ENCODE measurements at places on chromosomes 5 and 9.

- ATAC-seq, result peak; percentile 8
Measured at GRCh38 chr5:32711681-32712480, 760 bp downstream of the NPR3 start.

GRCh38 chr5:136484808-136485325 lies 119.5 kb upstream of the TRPC7 start:
- ATAC-seq, result no peak

- no peak for ATAC-seq
Measured at GRCh38 chr5:123472150-123472924, 39.6 kb upstream of the CSNK1G3 start.

DNA sequence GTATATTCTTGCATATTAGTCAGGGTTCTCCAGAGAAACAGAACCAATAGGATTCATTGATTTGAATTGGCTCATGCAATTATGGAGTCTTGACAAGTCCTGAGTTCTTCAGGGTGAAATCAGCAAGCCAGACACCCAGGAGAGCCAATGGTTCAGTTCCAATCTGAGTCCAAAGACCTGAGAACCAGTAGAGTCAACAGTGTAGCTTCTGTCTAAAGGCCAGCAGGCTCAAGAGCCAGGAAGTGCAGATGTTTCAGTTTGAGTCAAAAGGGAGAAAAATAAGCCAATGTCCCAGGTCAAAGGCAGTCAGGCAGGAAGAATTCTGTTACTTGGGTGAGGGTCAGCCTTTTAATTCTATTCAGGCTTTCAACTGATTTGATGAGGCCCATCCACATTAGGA lies 37.8 kb upstream of the ANKRD34B start:
- ATAC-seq, result no peak

- ATAC-seq, result no peak
Measured at GRCh38 chr5:157594257-157594656, 18.7 kb upstream of the ADAM19 start.

GRCh38 chr9:95007226-95007869 lies 280.8 kb downstream of the AOPEP start:
- peak; percentile 6 for ATAC-seq

GRCh38 chr5:107990881-107991810 lies 320.4 kb upstream of the EFNA5 start:
- ATAC-seq, result no peak

DNA sequence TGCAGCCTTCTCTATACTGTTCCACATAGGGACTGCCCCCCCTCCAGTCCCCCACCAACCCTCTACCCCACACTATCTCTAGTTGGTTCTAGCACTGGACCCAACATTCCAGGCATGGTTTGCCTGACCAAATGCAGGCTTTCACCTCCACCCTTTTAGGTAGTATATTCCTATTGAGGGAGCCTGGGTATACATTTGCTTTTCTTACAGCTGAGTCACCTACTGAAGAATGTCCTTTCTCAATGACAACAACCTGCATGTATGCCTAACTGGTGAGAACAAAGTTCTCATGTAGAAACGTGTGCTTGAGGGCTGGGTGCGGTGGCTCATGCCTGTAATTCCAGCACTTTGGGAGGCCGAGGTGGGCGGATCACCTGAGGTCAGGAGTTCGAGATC lies 8.2 kb downstream of the TNIP1 start:
- ATAC-seq, result peak; percentile 58

- ATAC-seq, result no peak
Measured at GRCh38 chr9:116870566-116870965, 183.5 kb downstream of the TRIM32 start.

- no peak for ATAC-seq
Measured at GRCh38 chr9:7363777-7364477, 435.7 kb downstream of the DMAC1 start.

DNA sequence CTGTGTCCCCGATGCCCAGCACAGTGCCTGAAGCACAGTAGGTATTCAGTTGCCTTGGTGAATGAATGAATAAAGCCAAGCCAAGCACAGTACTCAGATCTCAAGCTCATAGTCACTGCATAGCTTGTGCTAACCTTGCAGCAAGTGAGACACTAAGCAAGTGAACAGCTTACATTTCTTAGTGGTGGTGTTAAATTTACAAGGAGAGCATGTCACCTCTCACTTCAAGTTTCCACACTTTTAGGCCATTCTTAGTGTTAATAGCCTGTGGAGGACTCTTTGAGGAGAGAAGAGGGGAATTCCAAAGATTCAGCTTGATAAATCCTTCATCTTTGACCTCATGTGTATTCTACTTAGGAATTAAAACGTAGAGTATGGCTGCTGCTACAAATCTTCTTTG lies 104.7 kb downstream of the C9orf152 start:
- ATAC-seq, result no peak

DNA sequence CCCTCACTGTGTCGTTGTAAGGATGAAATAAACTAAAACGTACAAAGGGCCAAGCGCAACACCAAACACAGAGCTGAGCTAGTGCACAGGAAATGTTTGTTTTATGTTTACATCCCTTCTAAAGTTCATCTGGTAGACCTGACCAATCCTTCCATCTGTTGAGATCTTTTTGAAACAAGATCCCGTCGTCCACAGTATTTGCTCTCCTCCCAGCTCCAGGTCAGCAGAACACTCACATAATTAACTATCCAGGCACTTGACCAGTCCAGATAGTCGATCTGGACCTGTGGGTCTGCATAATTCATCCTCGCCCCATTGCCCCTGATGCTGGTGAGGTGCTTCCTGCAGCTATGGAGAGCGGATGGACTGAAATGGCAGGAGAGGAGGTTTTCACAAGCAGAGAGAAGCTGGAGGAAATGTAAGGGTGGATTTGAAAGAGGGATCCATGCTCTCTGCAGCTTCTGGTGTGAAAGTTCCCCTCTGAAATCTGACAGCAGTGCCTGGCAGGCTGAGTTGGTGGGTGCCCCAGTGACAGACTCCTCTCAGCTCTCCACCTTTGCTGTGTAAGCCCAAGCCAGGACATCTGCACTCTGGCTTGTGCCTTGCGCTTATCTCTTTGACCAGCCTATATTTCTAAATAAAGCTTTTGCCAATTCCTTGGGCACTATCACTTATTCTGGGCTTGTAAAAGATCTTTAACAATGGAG lies 102.4 kb downstream of the TTLL11 start:
- no peak for ATAC-seq

- ATAC-seq, result no peak
Measured at GRCh38 chr9:2765250-2765880, 48.1 kb downstream of the KCNV2 start.

GRCh38 chr5:58717303-58718007 lies 134.6 kb downstream of the RAB3C start:
- no peak for ATAC-seq

DNA sequence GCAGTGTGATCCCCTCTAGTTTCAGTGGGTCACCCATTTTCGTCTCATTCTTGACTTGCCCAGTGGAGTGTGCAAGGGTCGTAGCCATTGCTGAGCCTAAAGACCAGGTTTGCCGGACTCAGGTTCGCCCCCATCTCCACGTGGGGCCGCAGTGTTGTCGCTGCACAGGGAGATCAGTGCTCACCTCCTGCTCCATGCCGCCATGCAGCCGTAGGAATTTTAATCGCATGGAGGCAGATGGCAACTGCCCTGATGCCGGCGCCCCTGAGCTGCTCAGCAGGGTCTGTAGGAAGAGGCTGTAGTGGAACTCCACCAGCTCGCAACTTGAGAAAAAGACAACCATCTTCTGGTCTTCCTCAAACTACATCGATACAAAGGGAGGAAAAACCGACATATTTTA lies 24.1 kb downstream of the DDX31 start:
- no peak for ATAC-seq

DNA sequence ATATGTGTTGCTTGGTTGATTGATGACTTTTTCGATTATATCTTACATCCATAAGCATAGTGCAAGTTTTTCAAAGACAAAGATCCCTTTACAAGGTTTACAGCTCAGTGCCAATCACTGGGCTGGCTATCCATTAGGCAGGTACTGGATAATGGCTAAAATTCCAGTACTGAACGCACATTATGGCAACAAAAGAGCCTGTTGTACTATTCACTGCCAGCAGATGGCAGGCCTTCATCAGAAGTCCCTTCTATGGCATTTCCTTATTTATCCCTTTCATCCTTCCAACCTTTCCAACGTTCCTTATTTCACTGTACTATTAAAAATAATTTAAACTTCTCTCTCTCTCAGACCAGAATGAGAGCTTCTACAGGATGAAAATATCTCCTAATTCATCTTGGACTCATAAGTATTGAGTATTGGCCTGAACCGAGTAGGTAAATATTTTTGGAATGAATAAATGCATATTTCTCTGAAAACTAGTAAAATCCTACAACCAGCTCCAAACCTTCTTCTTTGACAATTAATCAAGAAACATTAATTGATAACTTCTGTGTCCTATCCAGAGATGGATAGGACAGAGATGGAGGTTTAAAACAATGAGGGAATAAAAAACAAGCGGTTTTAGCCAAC lies 6.7 kb upstream of the WNT8A start:
- peak; percentile 93 for ATAC-seq

- no peak for ATAC-seq
Measured at GRCh38 chr5:155540000-155540595, 526.5 kb downstream of the KIF4B start.

DNA sequence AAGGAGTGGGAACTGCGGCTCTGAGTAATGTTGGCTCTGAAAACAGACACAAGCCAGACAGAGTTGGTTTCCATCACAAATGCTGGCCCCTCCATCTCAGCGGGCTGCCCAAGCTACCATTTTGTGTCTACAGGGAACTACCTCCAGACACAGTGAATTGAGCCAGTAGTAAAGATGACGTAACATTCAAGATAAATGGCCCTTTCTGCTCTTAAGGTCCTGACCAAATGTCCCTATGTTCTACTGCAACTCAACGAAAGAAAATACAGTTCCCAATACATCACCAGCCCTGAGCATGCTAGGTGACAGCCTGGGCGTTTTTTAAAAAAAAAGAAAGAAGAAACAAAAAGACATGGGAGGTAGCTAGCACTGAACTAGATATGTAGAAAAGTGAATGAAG lies 227.8 kb upstream of the RASEF start:
- no peak for ATAC-seq

- peak; percentile 90 for ATAC-seq
Measured at GRCh38 chr5:8756498-8757084, 789.3 kb downstream of the SEMA5A start.

- ATAC-seq, result peak; percentile 9
Measured at GRCh38 chr5:169301386-169301934, 521 bp upstream of the SLIT3 start.

DNA sequence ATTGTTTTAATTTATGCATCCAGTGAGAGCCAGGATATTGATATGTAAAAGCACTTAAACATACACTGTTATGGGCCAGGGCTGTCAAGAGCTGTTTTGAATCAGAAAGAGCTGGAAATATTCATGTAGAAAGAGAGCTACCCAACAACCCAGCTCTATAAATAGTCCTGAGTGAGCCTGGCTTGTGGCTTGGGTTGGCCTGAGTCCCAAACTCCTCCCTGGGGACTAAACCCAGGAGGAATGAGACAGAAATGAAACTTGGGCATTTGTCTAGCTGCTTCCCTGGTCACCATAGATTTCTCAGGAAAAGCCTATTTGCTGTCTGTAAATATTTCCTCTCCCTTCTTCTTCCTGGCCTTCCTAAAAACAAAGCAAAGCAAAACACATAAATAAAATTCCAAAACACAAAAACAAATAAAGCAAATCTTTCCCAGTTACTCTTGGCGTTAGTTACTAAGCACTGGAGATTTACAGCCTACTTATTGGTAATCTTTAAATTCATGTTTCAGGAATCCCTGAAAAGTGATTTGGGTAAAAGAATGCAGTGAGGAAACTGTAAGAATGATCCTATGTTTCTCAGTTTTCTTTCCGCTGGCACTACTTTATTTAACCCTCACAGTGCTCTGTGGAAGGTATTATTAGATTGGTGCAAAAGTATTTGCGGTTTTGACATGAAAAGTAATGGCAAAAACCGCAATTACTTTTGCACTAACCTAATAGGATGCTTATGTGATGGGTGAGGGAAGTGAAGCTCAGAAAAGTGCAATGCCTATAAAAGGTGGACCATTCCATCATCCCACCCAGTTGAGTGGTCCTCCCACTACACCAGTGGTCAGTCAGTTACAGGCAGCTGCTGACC lies 111.8 kb downstream of the CARTPT start:
- ATAC-seq, result peak; percentile 98

DNA sequence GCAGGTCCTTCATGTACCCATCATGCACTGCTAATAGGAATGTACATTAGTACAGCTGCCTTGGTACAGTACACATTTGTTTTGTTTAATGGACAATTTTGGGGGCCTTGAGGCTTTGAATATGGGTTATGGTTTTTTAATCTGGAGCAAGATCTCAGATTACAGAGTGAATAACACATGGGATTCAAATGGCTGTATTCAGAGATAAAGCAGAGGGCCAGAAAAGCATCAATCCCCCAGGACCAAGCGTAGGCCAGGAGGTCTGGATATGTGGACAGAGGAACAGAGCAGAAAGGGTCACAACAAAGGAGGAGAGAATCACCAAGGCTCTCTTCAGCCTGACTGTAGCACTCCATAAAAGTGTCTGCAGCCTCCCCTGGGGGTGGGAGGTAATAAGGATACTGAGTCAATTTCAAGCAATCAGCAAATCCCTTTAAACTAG lies 47.7 kb upstream of the STK32A start:
- peak; percentile 41 for ATAC-seq

GRCh38 chr5:80960531-80961375 lies 590 bp downstream of the RASGRF2 start:
- peak; percentile 38 for ATAC-seq

GRCh38 chr5:157219491-157220271 lies 39.0 kb downstream of the ITK start:
- no peak for ATAC-seq

- no peak for ATAC-seq
Measured at GRCh38 chr9:108271236-108271635, 584.5 kb downstream of the ACTL7B start.

GRCh38 chr9:76911971-76912370 lies 6.1 kb upstream of the PRUNE2 start:
- ATAC-seq, result no peak

DNA sequence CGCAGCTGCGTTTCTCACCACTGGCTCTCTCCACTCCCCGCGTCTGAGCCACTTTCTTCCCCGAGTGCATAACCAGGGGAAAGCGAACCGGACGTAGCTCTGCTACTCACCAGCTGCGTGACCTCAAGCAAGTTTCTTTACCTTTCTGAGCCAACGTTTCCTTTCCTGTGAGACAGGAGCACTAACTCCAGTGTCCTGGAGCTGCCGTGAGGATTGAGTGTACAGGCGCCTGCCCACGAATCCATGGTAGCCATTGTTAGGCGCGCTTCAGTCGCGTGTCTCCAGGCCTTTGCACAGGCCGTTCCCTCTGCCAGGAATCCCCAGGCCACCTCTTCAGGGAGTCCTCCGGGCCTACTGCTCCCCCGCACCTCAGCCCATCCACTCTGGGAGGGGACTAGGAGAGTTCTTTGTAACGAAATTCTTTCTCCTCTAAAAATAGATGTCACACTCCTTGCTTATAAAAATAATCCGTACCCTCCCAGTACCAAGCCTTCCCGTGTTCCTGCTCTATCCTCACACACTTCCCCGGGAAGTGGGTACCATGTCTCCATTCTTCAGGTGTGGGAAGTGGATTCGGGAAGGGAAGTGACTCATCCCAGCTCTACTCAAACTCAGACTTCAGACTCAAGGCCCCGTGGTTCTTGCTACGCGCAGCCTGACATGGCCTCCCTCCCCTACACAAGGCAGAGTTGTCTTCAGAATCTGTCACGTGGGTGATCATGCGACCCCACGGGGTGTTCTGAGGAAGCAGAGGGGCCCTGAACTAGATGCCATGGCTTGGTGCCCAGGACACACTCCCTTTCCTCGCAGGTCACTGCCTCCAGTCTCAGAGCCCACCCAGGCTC lies 16.1 kb upstream of the CRB2 start:
- ATAC-seq, result no peak
